Transverse colon (tissue), 4 donors: ENCODE measurements at places on chromosomes 7 and 10. TPM values are rescaled to one million over a fixed set of nuclear protein-coding genes. Genes with fewer than 3 reads are reported as not detected.
A peak's percentile ranks its signal among the peaks of the same experiment; 100 is the strongest.

DNA sequence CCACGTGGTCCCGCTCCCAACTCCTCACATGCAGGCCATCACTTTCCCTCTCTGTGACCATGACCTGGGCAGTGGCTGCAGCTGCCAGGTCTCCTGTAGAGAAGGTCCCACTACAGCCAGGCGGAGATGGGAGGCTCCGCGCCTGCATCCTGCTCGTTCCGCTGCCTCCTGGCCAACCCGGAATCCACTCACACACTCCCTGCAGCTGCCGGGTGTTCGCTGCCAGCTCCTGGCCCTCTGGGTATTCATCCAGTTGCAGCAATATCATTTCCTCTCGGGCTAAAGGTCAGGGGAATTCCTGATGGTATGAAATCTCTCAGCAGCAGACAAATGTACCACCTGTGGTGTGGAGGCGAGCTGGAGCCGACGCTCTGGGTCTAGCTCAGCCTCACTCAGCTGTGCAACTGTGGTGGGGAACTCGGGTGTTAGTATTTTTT lies 65.7 kb downstream of the TLL2 start:
- DNase-seq, result peak; percentile 14
- no peaks in the 10 kb centered on the region for H3K4me1 ChIP-seq
- no peak overlapping the region for H3K4me3 ChIP-seq
- H3K36me3 ChIP-seq, result no peaks in the 10 kb centered on the region
- no peaks in the 10 kb centered on the region for H3K27me3 ChIP-seq

GRCh38 chr10:131609176-131609575 lies 291.6 kb upstream of the PPP2R2D start:
- H3K4me3 ChIP-seq, result no peak overlapping the region
- no peaks in the 10 kb centered on the region for H3K27me3 ChIP-seq
- H3K27ac ChIP-seq, result no peak overlapping the region
- H3K36me3 ChIP-seq, result no peaks in the 10 kb centered on the region
- no peak for DNase-seq

GRCh38 chr7:149815121-149815520 lies 23.1 kb upstream of the ZNF862 start:
- no peak for DNase-seq
- no peak overlapping the region for H3K4me3 ChIP-seq
- no peaks in the 10 kb centered on the region for H3K36me3 ChIP-seq
- no peaks in the 10 kb centered on the region for H3K4me1 ChIP-seq

DNA sequence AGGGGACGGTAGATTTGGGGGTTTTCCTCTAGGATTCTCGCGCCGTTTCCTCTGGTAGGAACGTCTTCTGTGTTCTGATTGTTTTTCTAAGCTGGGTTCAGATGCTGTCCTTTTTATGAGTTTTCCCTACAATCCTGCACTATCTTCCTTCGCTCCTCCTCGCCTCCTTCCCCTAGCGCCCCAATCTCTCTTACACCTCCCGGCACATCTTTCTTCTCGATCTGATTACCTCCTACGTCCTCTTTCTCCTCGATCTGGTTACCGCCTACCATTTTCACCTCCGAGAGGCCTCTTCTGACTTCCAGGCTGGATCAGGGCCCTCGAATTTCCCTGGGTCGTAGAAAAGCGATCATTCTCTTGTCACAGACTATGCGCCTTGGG lies 413 bp downstream of the BUD31 start:
- H3K36me3 ChIP-seq, result peaks cover 29% of the 10 kb centered on the region
- peaks cover 35% of the 10 kb centered on the region for H3K4me1 ChIP-seq
- H3K27ac ChIP-seq, result peak overlapping the region; percentile 91
- no peak for DNase-seq
- H3K27me3 ChIP-seq, result no peaks in the 10 kb centered on the region

- H3K36me3 ChIP-seq, result no peaks in the 10 kb centered on the region
- no peak overlapping the region for H3K27ac ChIP-seq
These were observed 536.6 kb downstream of the GALNT17 start for GRCh38 chr7:71668572-71668971.

DNA sequence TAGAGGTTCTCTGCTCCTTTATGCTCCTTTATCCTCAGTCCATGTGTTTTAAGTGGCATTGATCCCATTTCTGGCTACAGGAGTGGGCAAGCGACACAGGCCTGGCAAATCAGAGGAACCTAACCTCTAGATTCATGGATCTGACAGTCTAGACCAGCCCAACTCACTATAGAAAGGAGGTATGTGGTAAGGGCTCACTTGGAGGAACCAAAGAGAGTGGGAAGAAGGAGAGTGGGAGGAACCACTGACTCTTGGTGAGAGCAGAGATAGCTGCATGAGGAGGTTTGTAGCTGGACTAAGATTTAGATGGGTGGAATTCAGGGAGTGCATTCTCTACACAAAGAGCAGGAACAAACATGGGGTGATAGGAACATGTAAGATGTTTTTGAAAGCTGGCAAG lies 11.6 kb upstream of the FRAT1 start:
- no peaks in the 10 kb centered on the region for H3K27me3 ChIP-seq
- H3K36me3 ChIP-seq, result no peaks in the 10 kb centered on the region
- H3K4me1 ChIP-seq, result no peaks in the 10 kb centered on the region
- DNase-seq, result no peak
- H3K4me3 ChIP-seq, result no peak overlapping the region

Gene SPAM1
- total RNA-seq, result not detected
